ENCODE measurements at places on chromosomes 1 and 21.

GRCh38 chr1:209884665-209885117, 53.3 kb upstream of the SYT14 start:
- peak; percentile 6 for DNase-seq

GRCh38 chr1:212593821-212594251, 14.7 kb upstream of the ATF3 start:
- no peak for DNase-seq

DNA sequence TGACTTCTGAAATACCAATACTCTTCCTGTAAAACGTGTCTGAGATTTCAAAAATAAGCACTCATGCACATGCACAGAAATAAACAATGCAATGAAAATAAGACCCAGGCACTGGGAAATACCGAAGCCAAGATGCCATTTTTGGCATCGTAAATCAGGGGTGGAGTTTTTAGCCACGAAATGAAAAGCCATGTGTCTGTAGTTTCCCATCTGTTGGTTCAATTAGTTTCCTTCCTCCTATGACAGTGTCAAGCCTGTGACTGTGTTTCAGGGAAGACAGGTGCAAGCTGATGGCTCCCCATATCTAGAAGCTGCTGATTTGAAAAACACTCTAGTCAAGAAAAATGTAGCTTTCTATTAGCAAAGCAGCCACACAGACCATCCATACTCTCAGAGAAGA, 480.4 kb upstream of the CAMK1G start:
- peak; percentile 63 for DNase-seq

DNA sequence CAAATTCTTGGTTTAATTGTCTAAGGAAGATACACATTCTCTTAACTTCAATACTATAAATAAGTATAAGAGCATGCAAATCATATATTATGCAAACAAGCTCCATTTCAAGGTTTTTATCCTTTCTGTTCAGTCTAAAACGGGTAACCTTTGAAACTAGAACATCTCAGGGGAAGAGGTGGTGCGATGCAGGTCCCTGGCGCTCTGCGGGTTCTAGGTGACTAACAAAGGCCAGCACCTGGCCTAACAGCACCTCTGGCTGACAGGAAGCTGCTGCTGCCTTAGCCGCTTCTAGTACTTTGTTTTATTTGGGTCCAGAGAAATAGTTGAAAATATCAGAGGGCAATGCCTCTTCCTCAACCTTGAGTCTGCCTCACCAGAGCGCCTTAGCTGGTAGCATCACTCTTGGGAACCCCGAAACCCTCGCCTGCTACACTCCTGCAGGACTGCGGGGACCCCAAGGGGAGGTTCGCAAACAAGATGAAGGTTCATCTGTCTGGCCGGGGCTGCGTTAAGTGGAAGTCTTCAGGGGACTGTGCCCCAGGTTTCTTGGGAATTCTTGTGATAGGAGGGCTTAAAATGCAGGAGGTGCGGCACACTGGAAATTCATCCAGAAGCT, 45.5 kb downstream of the PRDM15 start:
- DNase-seq, result no peak

- DNase-seq, result peak; percentile 17
These were observed 1.7 kb upstream of the COL18A1 start for GRCh38 chr21:45403133-45403824.
